RKO (cell line): ENCODE measurements at places on chromosomes 13 and 19.

DNA sequence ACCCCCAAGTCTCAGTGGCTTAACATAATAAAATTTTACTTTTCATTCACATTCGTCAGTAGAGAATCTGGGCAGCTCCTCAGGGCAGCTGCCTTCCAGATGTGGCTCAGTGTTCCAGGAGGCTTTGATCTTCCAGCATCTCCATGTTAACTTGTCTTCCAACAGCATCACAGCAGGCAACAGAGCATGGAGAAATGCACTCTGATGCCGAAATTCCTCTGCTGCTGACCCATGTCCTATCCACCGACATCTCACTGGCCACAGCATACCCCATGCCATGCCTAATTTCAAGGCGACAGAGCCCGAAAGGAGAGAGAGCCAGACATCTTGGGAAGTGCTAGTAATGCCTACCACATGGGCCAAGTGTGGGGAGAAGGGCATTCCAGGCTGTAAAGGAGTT lies 64.9 kb upstream of the MEDAG start:
- no peak for DNase-seq

DNA sequence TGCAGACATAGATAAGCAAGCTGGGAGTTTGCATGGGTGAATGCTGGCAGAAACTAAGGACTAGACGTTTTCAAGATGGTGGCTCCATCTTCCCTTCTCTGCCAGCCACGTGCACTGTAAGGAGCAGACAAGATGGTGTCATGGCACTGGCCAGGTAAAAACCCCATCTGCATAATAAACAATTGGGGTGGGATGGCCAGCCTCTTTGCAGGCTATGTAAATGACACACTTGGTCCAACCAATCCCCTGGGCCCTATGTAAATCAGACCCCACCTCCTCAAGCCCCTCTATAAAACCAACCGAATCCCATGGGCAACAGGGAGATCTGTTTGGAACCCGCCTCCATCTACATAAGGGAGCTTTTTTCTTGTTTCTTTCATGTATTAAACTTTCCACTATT lies 2.4 kb upstream of the OR7A5 start:
- no peak for DNase-seq

- DNase-seq = no peak
Measured at GRCh38 chr13:32391101-32391619, 36.8 kb downstream of the N4BP2L1 start.

DNA sequence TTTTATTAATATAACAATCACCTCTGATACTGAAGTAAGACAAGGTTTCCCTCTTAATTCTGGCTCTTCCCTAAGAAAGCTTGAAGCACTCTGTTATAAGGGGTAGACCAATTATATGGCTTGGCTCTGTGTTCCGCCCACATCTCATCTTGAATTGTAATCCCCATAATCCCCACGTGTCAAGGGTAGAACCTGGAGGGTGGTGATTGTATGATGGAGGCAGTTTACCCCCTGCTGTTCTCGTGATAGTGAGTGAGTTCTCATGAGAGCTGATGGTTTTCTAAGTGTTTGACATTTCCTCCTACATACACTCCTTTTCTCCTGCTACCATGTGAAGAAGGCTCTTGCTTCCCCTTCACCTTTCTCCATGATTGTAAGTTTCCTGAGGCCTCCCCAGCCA lies 363.8 kb upstream of the PCDH20 start:
- DNase-seq = no peak

GRCh38 chr13:97214921-97215320 lies 7.2 kb upstream of the MBNL2 start:
- DNase-seq = no peak

DNA sequence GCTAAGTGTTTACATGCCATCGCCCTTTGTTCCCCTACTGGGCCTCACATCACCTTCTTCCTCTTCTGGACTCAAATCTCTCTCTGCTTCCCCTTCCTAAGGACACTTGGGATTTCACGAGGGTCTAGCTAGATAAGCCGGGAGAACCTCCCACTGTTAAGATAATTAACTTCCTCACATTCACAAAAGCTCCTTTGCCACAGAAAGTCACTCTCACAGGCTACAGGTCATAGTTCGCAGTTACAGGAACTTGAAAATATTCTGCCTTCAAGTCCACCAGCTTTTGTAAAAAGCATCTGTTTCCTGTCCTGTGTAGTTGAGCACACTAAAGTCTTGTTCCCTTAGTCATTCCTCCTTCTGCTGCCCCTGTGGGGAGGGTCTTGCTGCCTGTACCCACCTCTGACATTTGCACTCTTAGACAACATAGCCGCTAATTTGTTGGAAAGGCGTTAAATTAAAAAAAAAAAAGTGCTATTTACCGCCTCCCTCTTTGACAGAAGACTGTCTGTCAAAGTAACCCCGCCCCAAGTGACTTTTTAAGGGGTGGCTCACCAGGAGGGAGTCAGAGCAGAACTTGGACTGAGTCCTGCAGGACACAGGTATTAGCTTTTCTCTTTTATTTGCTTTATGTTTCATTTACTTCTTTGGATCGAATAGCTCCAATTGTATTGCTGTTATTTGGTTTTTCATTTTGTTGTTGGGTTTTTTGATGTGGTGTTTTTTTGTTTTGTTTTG lies 26.8 kb upstream of the CEACAM21 start:
- DNase-seq = no peak
